T-helper 2 cell (primary cell): ENCODE measurements at places on chromosomes 5 and 9.

- DNase-seq, result no peak
Observed at GRCh38 chr5:54296386-54296785, 14.0 kb downstream of the ARL15 start.

DNA sequence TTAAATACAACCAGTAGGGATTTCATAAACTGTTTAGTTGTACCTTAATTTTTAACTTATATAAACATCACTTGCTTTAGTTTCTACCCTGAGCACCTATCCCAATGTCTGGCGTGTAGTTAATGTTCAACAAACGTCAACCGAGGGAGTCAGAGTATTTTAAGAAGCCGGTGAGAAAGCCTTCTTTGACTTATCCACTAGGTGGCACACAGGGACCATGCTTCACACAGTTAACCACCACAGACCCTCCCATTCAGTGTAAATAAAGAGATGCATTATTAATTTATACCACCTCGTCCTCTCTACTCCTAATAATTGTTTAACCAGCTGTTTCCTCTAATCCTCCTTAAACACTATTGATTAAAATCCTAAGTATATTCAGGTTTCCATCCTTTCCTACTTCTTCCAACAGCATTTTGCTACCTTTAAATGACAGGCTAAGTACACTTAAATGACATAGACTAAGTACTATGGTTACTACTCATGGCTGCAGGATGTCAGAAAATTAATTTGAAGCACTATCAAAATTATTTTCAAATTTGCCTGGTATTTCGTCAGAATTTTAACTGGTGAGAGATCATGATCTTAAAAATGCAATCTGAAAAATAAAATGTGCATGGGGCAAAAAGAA, 2.3 kb downstream of the HAPLN1 start:
- peak; percentile 38 for DNase-seq

DNA sequence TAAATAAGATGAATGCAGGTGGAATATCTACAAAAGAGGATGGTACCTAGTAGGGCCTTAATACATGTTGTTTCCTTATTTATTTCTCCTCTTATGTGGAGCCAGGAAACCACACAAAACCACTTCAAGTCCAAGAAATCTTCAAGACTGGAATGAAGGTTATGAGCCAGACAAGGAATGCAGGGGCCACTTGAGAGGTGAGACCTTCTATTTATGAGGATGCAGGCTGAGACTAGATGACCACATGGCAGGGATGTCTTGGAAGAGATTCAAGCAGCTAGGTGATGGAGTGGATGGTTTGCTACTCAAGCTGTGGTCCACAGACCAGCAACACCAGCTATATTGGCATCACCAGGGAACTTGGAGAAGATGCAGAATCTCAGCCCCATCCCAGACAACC, 92.2 kb downstream of the TNC start:
- DNase-seq, result no peak

GRCh38 chr5:43769571-43770355, 166.8 kb downstream of the NNT start:
- no peak for DNase-seq

GRCh38 chr5:142852416-142853198, 82.4 kb downstream of the ARHGAP26 start:
- DNase-seq, result no peak
